ENCODE measurements at places on chromosomes 2 and 18.

DNA sequence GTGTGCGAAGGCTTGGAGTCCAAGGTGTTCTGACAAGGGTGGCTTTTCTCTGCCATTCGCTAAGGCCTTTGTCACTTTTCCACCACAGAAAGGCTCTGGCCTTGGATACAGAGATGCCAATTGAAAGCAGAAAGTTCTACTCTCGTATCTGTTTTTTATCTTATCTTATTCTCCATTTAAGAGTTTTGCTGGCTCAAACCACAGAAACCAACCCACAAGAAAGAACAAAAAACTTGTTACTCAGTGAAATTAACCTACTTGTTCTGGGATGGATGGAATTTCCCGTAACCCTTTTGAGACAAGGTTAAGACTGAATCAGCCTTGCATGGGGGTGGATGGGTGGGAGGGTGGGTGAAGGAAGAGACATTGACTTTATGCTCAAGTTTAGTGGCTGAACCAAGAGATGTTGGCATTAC is 221.7 kb downstream of the CDH20 start:
- DNase-seq: no peak

DNA sequence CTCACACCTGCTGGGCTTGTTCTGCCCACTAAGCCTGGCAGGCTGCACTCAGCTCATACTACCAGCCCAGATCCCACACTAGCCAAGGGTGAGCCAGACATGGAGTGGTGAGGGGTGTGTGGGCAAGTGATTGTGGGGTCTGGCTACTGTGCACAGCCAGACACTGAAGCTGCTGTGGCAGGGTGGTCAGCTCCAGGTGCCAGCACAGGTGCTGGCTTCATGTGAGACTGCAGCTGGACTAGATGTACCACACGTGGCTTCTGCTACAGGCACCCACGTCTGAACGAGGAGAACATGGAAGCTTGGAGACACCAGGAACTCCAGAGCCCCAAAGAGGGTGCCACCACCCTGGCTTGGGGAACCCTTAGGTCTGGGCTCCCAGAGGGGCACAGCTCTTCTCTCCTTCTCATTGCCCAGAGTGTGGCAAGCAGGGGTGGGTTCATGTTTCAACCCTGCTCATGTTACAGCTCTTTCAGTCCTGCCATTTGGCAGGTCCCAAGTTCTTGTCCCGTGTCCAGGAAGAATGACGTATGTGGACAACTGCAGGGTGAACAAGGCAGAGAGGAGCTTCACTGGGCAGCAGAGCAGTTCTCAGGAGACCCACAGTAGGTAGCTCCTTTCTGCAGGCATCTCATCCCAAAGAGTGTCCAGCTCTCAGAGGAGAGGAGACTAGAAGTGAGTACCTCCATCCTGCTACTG is 1624.2 kb upstream of the TMEFF2 start:
- no peak for DNase-seq

DNA sequence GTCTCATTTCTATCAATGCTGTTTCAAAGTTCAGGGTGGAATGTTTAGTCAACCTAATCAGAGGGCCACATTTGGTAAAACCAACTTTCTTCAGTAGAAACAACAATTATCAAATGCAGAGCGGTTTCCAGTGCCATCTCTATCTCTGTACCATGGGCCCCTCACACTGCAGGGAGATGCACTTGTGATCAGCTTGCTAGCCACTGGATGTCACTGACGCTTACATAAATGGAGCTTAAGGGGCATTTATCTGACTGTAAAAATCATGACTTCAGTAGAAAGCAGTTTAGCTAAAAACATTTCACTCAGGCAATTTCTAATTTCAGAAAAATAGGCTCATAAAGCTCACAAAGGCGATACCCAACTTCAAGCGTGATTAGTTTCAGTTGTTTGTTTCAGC is 678.0 kb downstream of the ZEB2 start:
- DNase-seq: no peak

- DNase-seq: no peak
Measured at GRCh38 chr2:97999536-97999935, 3.8 kb upstream of the TMEM131 start.

- no peak for DNase-seq
Measured at GRCh38 chr2:159506202-159506601, 110.1 kb downstream of the BAZ2B start.

DNA sequence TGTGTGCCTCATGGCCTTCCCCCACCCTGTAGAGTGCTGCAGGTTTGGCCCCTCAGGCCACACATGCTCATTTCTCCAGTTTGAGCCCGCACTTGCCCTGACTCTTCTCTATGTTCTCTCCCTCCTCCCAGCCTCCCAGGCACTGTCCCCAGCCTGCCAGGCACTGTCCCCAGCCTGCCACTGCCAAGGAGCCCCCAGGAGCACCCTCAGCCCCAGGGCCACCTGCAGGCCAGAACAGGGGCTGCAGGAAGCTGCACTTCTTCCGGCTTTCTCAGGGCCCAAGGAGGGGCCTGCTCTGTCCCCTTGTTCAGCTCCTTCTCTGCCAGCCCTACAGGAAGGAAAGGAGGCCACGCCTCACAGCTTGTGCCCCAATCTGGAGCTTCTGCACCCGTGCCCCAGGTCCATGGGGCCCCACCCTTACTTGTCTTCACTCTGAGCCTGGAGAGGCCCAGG is 31.6 kb downstream of the CYP26B1 start:
- no peak for DNase-seq

DNA sequence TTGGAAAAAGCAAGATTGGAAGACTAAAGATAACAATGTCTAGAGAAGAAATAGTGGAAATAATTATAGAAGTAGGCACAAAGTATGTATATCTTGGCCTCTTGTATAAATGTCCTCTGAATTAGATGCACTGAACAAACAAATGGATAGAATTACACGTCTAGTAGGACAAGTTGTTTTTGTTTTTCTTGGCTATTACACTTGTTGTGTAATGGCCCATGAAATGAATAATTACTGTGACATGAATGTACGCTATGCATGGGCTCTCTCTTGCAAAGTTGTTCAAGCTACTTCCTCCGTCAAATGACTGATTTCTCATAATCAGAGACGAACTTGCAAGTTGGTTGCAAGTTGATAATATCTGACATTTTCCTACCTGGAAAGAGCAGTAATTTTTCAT is 126.2 kb downstream of the PDE1A start:
- DNase-seq: no peak

GRCh38 chr2:17827316-17827715 is 11.1 kb downstream of the MSGN1 start:
- DNase-seq: no peak

GRCh38 chr2:206275312-206276055 is 1.0 kb downstream of the ZDBF2 start:
- DNase-seq: no peak

GRCh38 chr2:218727502-218728165 is 17.0 kb downstream of the TTLL4 start:
- DNase-seq: no peak
